ENCODE measurements at places on chromosomes 16 and 17. TPM values are rescaled to one million over a fixed set of nuclear protein-coding genes. Genes with fewer than 3 reads are reported as not detected.

- H3K4me3 ChIP-seq = no peak overlapping the region
- no peak for DNase-seq
- peak overlapping the region; percentile 68 for H3K27ac ChIP-seq
- no peaks in the 10 kb centered on the region for H3K36me3 ChIP-seq
Observed at GRCh38 chr17:50470426-50470825, 1.7 kb upstream of the CHAD start.

KRTAP2-1 gene
- total RNA-seq = not detected

DNA sequence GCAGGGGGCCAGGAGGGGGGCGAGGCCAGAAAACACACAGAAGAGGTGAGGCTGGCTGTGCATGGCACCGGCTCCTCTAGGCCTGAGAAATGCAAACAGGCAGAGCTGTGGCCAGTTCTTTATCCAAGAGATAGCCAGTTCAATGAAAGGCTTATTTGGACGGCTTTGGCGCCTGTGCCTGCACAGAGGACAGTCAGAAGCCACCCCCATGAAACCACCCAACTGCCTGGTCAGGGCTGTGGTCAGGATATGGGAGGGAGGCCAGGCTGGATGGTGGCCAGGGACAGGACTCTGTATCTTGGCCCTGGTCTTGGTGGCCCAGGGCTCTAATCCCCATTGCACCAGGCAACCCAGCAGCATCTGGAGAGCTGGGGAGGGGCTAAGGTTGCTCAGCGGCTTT lies 24.5 kb upstream of the GPRC5C start:
- no peak overlapping the region for H3K27ac ChIP-seq
- H3K4me1 ChIP-seq = no peaks in the 10 kb centered on the region
- no peak for DNase-seq

NLRC3 gene
- total RNA-seq = 1.3 TPM

- H3K27ac ChIP-seq = no peak overlapping the region
- DNase-seq = no peak
- no peak overlapping the region for H3K4me3 ChIP-seq
Observed at GRCh38 chr16:12876778-12877177, 24.6 kb upstream of the SHISA9 start.

- H3K27me3 ChIP-seq = no peaks in the 10 kb centered on the region
- H3K36me3 ChIP-seq = no peaks in the 10 kb centered on the region
- no peak overlapping the region for H3K27ac ChIP-seq
- no peak overlapping the region for H3K4me3 ChIP-seq
- DNase-seq = no peak
- H3K4me1 ChIP-seq = no peaks in the 10 kb centered on the region
Observed at GRCh38 chr16:24088767-24089166, 167.4 kb upstream of the CACNG3 start.

CDH8 gene
- under 0.01 TPM for total RNA-seq

All from breast epithelium (tissue), 4 donors.